Lung (tissue), 17 donors: ENCODE measurements at places on chromosomes 4 and X. TPM values are rescaled to one million over a fixed set of nuclear protein-coding genes. Genes with fewer than 3 reads are reported as not detected.

The MAGEC3 gene
- not detected for total RNA-seq

The SLC16A2 gene
- total RNA-seq: 13.4 TPM

- DNase-seq: peak; percentile 78
Measured at GRCh38 chr4:118757761-118758251, 72.6 kb downstream of the METTL14 start.

DNA sequence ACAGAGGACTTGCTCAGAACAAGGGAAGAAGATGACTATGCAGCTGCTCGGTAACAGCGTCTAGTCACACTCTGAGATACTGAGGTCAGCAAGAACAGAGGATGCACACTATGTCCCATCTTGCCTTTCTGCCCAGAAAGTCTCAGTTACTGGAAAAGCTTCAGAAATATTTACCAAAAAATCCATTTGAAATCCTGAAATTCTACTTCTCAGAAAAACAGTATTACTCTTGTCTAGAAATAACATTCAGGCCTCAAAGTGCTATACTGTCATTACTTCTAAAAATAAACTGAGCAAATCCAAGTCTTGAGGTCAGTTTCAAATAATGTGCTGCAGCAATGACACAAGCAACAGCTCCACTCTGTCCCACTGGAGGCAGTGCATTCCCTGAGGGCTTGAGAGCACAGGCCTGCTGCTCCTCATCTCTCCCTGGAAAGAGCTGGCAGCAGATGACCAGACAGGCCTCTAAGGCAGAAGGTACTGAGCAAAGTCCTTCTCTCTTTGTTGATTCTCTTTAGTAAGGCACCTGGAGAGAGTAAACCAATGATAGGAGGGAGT is 76.9 kb downstream of the CAMK2D start:
- peak; percentile 27 for DNase-seq

DNA sequence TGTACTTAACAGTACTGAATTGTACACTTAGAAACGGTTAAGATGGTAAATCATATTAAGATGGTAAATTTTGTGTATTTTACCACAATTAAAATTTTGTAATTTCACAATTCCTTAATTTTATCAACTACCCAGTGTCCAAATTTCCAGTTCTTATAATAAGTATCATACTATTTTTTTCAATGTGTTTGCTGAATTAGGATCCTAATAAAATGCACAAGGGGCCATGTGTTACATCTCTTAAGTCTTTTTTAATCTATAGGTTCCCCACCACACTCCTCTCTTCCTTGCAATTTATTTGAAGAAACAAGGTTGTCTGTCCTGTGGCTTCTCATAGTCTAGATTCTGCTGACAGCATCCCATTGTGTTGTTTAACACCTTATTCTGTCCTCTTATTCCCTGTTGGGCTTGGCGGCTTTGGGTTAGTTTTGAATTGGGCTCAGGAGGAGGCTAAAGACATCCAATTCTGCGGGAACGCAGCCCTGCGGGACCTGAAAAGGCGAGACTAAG is 533 bp upstream of the SYAP1 start:
- no peak for DNase-seq

DNA sequence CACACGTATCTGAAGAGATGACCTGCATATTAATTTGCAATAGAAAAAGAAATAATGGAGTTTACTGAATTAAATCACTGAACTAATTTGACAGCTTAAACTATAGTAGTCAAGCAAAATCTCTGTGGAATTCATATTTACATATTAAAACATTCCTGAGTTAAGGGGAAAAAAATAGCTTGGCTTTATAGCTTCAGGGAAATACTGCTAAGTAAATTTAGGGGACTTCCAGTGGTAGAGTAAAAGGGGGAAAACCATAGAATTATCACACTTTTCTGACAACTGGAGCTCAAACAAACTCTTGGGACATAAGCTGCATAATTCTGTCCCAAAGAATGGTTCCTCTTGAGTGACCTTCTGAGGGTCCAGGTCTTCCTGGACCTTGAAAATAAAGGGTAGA is 28.6 kb upstream of the CCNI start:
- DNase-seq: no peak
